Fibroblast of skin of left quadriceps (primary cell): ENCODE measurements at places on chromosomes 12 and 14.
A peak's percentile ranks its signal among the peaks of the same experiment; 100 is the strongest.

GRCh38 chr12:10618338-10618987 is 5.1 kb upstream of the MAGOHB start:
- DNase-seq: peak; percentile 56

DNA sequence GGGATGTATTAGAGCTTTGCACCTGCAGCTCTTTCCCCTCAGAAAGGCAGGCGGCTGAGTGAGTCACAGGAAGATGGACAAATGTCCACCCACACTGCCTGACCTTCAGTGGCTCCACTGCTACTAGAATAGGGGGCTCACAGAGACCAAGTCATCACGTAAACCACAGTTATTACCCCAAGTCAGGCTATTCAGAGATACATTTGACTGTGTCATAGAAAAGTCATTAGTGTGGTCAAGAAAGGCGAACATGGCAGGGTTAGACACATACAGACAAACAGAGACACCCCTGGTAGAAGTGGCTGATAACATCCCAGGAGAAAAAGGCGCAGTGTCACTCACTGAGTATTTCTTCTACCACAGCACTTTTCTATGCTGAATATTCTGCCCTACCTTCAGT is 36.0 kb downstream of the GCH1 start:
- no peak for DNase-seq

GRCh38 chr14:94474581-94475031 is 1.4 kb downstream of the SERPINA9 start:
- DNase-seq: no peak

GRCh38 chr12:49823951-49824350 is 4.3 kb downstream of the NCKAP5L start:
- DNase-seq: no peak

DNA sequence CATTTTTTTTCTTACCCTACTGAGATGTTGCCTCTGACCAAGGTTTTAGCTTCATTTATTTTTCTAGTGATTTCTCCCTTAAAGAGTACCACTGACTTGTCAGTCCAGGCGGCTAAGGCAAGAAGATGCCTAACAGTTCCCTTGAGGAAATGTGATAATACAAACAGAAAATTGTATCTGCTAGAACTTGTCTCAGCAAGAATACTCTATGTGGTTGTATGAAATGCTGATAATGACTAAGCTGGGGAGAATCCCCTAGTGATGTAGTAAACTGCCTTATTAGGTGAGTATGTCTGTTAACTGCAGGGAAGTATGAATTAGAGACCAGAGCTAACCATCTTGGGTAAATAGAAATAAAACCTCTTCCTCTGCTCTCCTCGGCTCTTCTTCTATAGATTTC is 6.7 kb downstream of the C12orf54 start:
- peak; percentile 4 for DNase-seq

DNA sequence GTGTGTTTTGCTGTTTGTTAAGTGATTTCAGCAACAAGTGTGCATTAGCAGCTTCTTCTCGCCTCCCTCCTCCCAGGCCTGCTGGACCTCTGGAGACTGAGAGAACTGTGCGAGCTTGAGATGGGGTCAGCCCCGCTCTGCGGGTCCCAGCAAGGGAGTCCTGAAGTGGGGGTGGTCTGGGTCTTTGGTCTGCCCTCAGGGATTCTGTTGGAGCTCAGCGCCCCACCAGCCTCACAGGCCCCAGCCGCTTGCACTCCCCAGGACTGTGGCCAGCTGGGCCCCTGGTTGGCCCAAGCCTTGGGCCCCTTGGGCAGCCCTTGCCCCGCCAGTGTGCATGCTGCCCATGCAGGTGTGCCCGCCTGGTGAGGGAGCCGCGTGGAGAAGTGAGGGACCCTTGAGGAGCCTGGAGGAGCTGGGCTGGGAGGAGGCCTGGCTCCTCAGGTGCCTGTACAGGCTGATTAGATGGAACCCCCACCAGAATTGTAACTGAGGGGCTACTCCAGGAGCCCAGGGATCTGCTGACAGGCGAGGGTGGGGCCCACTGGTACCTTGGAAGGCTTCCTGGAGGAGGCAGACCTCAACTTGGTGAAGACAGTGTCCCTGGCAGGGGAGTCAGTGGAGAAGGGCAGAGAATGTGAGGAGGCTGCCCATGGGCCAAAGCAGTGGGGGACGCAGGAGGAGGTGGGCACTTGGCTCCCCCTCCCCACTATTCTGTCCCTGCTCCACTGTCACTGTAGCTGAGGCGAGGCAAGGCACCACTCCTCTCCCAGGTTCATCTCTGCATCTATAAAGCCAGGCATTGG is 56.7 kb downstream of the BEGAIN start:
- DNase-seq: no peak

GRCh38 chr12:18345021-18345735 is 83.9 kb downstream of the PIK3C2G start:
- no peak for DNase-seq

DNA sequence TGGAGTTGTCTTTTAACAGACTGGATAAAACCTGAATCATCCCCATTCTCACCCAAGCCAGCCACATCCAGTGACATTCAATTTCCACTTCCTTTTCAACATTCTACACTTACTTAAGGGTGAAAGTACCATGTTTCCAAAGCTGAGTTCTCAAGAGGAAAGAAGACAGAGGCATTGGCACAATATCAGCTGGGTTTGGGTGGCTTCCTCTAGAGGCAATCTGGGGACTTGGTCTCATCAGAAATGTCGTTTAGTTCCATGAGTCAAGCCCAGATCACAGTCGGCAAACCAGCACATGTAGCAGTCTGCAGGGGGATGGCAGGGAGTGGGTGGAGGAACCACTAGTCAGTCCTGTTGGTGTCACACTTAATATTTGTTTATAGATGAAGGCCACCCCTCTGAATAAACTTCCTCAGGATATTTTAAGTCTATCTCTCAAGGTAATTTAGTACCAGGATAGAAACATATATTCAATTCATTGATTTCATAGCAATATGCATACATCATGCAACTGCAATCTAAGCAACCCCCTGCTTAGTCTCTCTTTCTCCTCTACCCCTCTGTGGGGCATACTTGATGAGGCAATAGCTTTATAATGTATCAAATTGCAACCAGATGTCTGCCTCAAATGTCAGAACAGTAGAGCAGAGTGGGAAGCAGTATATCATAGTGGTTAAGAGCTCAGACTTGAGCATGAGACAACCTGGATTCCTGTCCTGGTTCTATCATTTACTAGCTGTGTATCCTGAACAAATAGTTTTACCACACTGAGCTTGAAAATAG is 3.0 kb downstream of the SRRM4 start:
- DNase-seq: no peak

DNA sequence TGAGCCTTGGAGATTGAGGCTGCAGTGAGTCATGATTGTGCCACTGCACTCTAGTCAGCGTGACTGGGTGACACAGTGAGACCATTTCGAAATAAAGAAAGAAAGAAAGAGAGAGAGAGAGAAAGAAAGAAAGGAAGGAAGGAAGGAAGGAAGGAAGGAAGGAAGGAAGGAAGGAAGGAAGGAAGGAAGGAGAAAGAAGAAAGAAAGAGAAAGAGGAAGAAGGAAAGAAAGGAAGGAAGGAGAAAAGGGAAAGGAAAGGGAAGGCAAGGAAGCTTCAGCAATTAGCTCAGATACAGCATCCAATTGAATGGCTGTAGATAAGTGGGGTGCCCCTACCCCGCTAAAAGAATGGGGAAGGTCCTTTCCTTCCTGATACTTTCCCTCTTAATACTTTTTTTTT is 9.5 kb upstream of the NAA30 start:
- no peak for DNase-seq

- DNase-seq: no peak
These were observed 3.8 kb downstream of the OSBPL8 start for GRCh38 chr12:76555797-76556196.

GRCh38 chr14:31590206-31590605 is 29.0 kb downstream of the NUBPL start:
- no peak for DNase-seq

DNA sequence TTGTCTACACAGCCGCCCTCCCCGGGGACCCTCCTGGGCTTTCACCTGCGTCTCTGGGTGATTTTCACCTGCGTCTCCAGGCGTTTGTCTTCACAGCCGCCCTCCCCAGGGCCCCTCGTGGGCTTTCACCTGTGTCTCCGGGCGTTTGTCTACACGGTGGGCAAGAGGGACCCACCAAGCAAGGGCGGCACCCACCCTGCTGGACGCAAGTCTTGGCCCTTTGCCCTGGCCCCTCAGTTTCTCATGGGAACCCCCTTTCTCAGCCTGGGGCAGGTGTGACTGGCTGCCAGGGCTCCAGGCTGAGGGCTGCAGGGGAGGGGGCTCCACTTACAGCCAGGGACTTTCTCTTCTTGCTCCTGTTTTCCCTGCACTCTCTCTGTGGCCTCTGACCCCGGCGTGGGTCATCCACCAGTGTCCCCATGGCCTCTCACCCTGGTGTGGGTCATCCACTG is 68.6 kb upstream of the GALNT9 start:
- no peak for DNase-seq

- DNase-seq: no peak
These were observed 168.0 kb upstream of the MYL2 start for GRCh38 chr12:111088409-111088808.

DNA sequence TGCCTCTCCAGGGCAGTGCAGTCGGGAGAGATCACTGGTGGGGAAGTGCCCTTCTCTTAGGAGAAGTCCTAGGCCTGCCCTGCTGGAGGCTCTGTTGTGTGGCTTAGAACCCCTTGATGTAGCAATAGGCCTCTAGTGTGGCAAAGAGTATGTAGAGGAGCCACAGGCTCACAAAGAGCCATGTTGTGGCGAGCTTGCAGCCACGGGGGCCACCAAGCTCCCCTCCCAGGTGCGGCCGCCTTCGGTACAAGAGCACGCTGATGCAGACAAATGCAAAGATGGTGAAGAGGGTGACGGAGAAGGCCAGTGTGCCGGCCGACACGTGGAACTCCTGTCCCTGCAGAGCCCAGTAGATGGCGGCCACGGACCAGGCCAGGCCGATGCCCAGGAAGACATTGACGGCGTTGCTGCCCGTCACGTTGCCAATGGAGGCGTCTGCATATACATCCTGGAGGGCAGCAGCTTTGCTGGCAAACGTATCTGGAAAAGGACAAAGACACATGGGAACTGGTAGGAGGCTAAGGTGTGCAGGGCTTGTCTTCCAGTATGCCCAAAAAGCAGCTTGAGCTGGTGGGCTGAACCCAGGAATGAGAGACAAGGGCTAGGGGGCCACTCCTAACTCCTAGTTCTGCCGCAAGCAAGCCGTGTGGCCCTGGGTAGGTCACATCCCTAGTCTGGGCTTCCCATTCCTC is 142.8 kb downstream of the SLC8A3 start:
- peak; percentile 4 for DNase-seq
